ENCODE measurements at places on chromosomes 12 and 14. TPM values are rescaled to one million over a fixed set of nuclear protein-coding genes. Genes with fewer than 3 reads are reported as not detected.

The PZP gene
- total RNA-seq, result 0.34 TPM

DNA sequence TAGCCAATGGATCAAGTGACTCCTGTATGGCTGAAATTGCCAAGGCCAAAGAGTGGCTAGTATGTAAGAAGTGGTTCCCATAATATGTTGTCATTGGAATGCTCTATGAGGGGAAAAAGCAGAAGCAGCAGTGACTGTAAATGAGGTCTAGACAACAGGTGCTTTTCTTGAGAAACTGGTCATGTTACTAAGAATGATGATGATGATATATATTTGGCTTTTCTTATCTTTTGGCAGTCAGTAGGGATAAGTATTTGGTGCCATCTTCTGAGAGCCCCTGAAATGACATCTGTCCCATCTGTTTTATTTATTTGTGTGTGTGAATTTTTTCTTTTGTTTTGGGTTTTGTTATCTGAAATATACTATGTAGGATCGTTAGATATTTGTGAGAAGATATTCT is 141.7 kb downstream of the SYT1 start:
- no peak for DNase-seq

GRCh38 chr14:34170882-34171281 is 220.0 kb upstream of the EGLN3 start:
- no peak for DNase-seq

GRCh38 chr12:24268663-24269186 is 319.3 kb upstream of the SOX5 start:
- DNase-seq, result no peak

The PSME1 gene
- 227 TPM for total RNA-seq

The AKAP5 gene
- 0.96 TPM for total RNA-seq

DNA sequence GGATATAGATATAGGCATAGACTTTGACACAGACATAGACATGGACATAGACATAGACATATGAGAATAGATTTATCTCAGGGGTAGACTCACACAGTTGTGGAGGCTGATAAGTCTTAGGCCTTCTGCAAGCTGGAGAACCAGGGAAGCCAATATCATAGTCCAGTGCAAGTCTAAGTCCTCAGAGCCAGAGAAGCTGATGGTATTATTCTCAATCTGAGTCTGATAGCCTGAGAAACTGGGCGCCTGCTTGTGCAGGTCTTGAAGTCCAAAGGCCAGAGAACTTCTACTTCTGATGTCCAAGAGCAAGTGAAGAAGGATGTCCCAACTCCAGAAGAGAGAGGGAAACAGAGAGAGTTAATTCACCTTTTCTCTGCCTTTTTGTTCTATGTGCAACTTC is 476.5 kb downstream of the SLC6A15 start:
- DNase-seq, result no peak

DNA sequence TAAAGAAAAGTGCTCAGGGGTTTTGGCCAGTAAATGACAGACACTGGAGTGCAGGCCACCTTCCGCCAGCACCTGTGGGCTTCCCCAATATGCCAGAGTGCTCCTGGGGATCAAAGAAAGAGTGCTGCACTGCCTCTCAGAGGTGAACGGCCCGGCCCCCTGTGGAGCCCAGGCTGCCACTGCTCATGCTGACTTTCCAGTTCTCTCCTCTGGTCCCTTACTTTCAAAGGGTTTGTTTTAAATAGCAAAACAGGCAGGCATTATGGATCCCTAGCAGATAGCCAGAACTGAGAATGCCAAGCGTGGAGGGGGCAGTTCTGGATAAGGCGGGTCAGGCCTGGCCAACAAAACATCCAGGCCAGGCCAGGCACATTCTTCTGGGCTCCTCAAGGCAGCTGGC is 59.6 kb downstream of the MDM2 start:
- no peak for DNase-seq

- DNase-seq, result no peak
Measured at GRCh38 chr14:105059035-105059924, 6.0 kb downstream of the GPR132 start.

The AVPR1A gene
- 17.2 TPM for total RNA-seq

GRCh38 chr12:69284131-69284530 is 44.8 kb downstream of the CPSF6 start:
- peak; percentile 66 for DNase-seq

DNA sequence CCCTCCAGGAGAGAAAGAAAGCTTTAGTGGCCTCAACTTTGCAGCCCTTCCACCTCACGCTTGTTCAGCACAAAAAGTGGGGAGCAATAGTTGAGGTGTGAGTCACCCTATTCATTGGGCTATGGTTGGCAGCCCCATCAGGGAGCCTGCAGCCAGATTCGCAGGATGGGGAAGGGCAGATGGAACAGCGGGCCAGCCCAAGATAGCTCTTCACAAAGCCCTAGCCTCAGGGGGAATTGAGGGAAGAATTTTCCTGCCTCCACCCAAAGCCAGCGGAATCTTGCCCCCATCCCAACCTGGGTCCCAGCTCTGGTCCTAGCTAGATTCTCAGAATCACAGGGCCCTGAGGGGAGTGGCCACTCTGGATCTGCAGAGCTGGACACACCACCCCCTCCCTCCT is 3.6 kb upstream of the KRT5 start:
- DNase-seq, result peak; percentile 34

The PRB2 gene
- not detected for total RNA-seq

DNA sequence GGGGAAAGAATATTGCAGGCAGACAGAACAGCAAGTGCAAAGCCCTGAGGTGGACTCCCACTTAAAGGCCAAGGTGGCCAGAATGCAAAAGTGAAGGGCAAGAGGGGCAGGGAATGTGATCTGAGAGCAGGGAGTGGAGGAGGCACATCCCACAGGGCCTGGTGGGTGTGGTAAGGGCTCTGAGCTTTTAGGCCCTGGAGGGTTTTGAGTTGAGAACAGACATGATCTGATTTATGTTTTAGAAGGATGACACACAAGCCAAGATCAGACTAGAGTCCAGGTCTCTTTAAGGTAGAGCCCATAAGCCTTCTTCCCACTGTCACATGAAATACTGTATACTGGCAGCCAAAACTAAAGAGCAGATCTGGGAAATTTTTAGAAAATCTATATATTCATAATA is 162.5 kb downstream of the SLC38A4 start:
- DNase-seq, result no peak

DNA sequence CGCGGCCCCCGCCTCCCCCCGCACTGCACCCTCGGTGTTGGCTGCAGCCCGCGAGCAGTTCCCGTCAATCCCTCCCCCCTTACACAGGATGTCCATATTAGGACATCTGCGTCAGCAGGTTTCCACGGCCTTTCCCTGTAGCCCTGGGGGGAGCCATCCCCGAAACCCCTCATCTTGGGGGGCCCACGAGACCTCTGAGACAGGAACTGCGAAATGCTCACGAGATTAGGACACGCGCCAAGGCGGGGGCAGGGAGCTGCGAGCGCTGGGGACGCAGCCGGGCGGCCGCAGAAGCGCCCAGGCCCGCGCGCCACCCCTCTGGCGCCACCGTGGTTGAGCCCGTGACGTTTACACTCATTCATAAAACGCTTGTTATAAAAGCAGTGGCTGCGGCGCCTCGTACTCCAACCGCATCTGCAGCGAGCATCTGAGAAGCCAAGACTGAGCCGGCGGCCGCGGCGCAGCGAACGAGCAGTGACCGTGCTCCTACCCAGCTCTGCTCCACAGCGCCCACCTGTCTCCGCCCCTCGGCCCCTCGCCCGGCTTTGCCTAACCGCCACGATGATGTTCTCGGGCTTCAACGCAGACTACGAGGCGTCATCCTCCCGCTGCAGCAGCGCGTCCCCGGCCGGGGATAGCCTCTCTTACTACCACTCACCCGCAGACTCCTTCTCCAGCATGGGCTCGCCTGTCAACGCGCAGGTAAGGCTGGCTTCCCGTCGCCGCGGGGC is at the start of gene FOS:
Gene FOS, plus strand, starts transcription at position 407 of the 731 bp plus-strand sequence. Its CDS starts 155 bp downstream, at position 562.
- peak; percentile 95 for DNase-seq

The OR6C3 gene
- total RNA-seq, result not detected

DNA sequence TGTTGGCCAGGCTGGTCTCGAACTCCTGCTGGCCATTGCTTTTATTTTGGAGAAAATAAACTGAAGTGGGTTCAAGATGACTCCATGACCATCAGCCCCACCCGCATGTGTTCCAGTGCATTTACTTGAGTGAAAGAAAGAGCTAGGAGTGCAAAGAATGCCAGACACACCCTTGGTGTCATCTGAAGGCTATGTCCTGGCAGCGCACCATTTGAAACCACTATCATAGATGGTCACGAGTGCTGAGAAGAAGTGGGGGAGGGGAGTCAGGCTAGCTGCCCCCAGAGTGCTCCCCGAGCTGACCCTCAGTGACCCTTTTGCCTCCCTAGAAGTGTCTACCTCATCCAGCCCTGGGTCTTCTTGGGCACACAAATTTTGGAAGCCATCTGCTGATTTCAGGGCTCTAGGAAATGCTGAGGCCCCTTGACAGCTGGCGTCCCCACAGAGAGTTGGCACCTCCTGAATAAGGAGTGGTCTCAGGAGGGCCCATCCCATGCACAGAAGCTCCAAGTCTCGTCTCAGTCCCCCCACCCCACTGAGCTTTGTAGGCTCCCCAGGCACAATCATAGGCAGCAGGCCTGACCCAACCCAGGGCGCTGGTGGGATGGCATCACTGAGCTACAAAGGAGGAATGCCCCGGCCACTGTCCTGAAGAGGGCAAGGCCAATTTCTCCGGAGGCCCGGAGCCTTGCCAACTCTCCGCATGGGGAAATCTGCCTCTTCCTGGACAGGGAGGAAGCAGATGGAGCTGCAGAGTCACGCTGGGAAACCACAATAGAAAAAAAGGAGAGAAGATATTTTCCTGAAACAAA is 28.0 kb downstream of the PXN start:
- DNase-seq, result peak; percentile 73

GRCh38 chr12:76265424-76266180 is 82.6 kb downstream of the BBS10 start:
- DNase-seq, result no peak

The ACVRL1 gene
- total RNA-seq, result 46.8 TPM

The KLRK1 gene
- total RNA-seq, result 7.6 TPM

The SERPINA6 gene
- total RNA-seq, result not detected

DNA sequence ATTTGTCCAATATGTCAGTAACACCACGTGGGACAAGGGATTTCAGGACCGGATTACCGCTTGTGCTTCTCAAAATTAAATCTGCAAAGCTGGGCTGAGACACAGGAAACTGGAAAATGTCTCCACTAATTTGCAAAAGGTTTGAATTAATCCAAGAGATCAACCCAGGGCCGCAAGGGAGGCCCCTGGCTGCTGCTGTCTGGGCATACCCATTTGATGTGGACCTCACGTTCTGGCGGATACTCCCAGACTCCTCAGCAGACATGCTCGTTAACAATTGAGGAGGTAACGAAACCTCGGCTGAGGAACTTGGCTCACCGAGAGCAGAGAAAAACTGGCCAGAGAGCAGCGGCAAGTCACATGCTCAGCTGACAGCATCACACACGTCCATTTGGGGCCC is 180.6 kb downstream of the SLC15A4 start:
- no peak for DNase-seq

DNA sequence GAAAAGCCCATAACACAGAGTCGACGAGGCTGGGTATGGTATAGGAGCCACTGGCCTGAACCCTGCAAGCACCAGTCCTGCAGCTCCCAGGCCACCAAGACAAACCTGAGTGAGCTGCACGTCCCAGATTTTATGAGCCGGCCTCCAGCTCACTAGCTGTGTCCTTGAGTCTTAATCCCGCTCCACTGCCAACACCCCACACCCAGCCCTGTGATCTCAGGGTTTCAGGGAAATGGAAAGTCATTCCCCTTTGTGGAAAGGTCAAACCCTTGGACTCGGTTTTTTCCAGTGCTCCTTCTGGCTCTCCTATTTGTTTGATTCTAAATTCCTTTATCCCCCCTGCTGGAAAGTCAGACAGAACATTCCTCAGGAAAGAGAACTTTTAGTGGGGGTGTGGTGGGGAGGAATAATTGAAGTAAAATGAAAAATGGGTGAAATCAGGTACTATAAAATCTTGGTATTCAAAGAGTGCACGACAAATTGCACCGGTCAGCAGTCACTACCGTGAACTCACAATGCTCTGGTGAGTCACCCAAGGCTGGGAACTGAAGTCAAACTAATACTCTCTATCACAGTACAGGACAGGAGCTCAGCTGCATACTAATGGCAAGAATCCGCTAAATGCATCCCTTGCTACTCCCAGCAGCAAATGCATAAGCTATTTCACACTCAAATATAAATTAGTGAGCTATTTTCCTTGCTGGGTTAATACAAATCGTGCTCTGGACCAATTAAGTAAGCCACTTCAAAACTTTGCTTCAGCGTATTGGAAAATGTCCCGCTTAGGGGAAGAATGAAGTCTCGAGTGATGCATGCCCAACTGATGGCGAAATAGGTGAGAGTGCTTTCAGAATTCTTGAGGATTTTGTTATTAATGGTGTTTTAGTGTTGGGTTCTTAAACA is 9.0 kb downstream of the PITPNM2 start:
- DNase-seq, result peak; percentile 74

The ANO4 gene
- 4.1 TPM for total RNA-seq

The COCH gene
- 7.3 TPM for total RNA-seq

The RERG gene
- 22.2 TPM for total RNA-seq

DNA sequence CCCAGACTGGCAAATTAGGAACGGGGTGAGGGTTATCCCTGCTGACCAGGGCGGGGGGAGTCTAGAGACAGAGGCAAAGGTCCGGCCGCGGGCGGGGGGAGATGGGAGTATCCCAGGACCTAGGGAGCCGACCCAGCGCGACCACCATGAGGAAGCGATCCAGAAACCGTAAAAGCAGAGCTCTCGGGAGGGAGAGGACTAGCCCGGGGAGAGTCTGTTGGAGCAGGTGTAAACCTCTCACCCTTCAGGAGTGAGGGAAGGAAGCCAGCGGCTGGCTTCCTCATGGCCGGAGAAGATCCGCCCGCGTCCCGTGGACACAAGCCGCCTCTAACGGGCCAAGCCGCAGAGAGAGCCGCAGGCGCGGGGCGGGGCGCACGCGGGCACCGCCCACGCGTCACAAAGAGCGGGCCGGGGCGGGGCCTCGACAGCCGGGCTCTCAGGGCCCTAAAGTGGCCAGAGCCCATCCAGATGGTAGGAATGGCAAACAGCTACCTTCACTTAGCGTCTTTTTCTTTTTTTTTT is at the start of gene ACRBP:
Gene ACRBP, minus strand, starts transcription at position 350 of the 522 bp plus-strand sequence. Its CDS starts 66 bp downstream, at position 284.
- peak; percentile 69 for DNase-seq

The MDGA2 gene
- total RNA-seq, result not detected

- DNase-seq, result no peak
Measured at GRCh38 chr12:57694459-57695019, 607 bp downstream of the OS9 start.

DNA sequence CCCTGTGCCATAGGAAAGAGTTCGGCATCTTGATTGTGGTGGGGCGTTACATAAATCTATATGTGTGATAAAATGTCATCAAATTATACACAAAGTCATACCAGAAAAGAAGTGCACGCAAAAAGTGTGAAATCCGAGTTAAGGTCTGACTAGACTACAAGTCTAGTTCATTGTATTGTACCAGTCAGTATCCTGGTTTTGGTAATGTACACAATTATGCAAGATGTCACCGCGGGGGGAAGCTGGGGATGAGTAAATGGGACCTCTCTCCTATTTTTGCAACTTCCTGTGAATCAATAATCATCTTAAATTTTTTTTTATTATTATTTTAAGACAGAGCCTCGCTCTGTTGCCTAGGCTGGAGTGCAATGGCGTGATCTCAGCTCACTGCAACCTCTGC is 43.2 kb upstream of the BCL11B start:
- no peak for DNase-seq
